ENCODE measurements at places on chromosomes 1 and 21.

- peak; percentile 42 for DNase-seq
Observed at GRCh38 chr1:156126043-156126629, 11.6 kb downstream of the LMNA start.

DNA sequence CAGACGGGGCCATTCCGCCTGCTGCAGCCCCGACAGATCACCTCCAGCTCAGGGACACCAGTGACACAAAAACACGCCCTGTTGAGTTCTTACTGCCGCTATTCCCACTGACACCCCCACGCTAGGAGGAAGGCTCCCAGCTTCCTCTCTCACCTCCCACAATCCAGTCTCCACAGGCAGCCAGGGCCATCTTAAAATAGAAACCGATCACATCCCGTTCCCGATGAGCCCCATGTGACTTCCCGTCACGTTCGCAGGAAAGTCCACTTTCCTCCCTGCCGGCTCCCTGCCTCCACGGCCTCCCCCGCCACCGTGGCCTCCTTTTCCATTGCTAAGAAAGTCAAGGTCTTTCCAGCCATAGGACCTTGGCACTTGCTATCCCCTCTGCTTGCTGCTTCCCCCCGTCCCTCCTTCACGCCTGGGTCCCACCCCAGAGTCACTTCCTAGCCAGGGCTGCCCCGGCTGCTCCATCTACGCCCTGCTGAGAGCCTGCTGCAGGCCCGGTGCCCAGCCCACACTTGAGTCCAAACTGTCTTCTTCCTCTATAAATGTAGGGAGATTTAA is 24.0 kb upstream of the DDOST start:
- no peak for DNase-seq

DNA sequence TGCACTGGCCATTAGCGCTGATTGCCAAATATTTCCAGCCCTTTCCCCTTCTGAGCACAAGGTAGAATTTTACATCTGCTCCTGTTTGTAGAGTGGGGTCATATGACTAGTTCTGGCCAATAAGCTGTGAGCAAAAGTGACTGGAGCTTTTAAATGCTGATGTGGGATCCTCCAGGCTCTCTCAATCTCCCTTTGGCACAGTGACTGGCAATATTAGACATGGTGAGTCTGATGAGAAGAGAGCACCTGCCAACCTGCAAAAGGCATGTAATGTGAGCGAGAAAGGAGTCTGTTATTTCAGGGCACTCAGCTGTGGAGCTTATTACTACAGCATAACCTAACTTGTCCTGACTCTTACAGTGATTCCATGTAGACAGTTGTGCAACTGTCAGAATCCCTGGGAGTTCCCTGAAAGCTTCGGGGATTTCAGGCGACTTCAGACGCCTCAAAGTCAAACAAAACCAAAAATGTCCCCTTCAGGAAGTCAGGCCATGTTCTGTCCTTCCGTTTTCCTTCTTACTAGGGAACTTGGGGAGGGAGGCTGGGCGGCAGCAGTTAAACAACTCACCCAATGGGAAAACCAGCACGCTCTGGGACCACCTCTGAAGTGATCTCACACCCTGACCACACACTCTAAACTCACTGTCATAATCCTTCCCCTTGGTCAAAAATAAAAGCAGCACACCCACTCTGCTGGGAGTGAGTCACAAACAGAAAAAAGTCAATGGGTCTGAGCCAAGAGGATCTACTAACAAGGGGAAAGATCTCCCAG is 3.6 kb upstream of the RASSF5 start:
- DNase-seq = no peak

DNA sequence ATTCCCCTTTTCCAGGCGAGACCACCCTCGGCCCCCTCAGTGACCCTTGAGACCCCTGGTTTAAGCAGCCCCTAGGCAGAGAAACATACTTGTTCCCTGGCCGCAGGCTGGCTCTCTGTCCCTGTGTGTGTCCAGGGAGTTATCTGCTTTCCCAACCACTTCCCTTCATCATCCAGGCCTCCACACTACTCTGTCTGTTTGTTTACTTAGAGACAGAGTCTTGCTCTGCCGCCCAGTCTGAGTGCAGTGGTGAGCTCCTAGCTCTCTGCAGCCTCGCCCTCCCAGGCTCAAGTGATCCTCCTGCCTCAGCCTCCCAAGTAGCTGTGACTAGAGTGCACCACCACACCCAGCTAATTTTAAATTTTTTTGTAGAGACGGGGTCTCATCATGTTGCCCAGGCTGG is 5.8 kb upstream of the VWA1 start:
- DNase-seq = no peak

DNA sequence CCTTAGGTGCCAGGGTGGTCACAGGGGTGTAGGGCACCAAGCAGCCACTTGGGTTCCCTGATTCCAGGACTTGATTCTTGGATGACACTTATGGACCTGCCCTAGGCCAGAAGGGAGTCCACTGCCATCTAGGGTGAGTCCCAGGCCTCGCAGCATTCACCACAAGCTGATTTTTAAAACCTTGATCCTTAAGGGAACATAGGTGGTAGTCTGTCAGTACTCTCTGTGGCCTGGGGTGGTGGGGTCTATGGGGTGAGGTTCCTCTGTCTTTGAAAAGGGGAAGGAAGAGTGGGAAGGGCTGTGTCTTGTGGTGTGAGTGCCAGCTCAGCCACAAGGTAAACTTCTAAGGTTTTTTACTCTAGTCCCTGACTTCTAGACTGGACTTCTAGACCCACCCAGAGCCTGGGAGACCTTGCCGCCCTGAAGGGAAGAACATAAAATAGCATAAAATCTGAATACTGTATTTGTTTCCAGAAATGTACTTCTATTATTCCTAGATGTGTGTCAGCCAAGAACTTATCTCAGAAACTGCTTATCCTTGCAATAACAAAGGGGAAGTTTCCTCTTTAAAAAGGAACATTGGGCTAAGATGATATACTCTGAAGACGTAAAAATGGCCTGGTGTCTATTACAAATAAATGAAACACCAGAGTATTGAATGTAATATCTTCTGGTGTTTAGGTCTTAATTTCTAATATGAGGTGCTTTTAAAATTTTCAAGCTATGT is 757.3 kb downstream of the LTN1 start:
- no peak for DNase-seq

DNA sequence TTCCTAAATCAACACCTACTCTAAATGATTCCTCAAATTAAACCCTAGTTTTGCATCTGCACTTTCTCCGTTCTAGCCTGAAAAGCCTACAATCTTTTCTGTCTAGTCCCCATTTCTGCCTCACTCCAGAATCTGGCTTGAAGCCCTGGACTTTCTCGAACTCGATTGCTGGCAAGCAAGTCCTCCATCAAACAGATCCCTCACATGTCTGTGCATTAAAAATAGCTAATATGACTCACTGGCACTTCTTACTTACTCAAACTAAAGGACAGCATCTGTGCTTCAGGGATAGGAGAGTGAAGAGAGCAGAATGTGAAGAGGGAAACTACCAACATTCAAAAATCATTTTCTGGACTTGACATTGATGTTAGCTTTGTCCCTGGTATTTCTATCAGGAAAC is 51.8 kb upstream of the CXADR start:
- no peak for DNase-seq

GRCh38 chr1:113747376-113747775 is 11.9 kb downstream of the PHTF1 start:
- DNase-seq = no peak

DNA sequence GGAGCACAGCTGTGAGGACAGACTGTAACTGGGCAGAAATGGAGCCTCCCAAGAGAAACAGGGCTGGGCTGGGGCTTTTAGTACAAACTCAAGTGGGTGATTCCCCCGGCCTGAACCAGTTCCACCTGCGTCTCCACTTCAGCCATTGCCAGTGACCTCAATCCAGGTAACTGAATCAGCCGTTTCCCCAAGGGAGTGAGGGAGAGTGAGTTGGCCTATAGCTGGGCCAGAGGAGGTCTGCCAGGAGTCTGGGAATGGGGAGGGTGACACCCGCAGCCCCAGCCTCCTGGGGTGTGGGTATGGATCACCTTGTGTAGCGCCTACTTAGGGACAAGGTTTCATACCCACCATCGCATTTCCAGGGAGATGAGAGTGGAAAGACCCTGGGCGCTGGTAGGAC is 8.5 kb downstream of the SLC26A9 start:
- no peak for DNase-seq
